ENCODE measurements at places on chromosomes 6 and 20.
A peak's percentile ranks its signal among the peaks of the same experiment; 100 is the strongest.

GRCh38 chr6:27684264-27685211, 211.6 kb upstream of the ZNF184 start:
- DNase-seq: peak; percentile 20

DNA sequence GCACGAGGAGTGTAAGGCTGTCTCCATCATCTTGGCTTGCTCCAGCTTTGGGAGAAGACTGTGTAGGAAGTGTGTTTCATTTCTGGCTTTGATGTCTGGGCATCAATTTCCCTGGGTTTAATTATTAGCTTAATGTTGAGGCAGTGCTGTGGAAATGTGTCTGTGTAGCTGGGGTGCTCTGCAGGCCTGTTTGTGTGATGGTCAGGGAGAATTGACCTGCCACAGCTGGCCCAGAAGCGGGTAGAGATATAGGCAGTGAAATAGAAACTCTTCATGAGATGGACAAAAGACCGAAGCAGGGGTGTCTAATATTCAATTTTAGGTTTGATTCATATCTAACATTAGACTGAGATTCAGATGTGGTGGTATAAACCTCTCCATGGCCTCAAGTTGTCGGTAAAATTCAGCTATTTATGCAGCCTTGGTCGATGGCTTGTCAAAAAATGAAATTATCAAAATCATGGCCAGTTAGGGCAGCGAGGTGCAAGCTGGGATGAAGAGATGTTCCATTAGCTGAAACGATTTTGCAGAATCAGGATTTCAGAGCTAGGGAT, 95.3 kb upstream of the SNX9 start:
- no peak for DNase-seq

DNA sequence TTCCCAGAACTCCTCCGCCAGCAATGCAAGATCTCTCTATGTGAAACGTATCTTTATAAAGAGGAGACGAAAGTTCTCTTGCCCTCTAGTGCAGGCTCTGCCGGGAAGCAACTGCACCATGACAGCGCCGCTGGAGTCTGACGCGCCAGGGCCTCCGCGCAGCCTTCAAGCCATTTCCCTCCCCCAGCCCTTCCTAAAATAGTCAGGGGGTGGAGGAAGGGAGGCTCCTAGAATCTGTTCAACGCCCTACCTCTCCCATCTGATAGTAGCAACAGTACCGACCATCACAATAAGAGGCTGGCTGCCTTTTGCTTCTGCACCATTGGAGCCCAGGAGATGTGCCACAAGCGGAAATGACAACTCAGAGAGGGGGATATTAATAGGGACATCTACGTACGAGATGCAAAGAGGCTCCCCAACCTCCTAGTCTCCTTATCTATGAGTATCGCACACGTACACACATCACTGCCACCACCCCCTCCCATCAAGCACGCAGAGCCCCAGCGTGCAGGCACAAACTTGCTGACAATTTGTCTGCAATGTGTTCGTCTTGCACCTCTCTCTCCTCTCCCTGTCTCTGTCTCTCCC, 1.0 kb downstream of the SYNE1 start:
- DNase-seq: peak; percentile 27

DNA sequence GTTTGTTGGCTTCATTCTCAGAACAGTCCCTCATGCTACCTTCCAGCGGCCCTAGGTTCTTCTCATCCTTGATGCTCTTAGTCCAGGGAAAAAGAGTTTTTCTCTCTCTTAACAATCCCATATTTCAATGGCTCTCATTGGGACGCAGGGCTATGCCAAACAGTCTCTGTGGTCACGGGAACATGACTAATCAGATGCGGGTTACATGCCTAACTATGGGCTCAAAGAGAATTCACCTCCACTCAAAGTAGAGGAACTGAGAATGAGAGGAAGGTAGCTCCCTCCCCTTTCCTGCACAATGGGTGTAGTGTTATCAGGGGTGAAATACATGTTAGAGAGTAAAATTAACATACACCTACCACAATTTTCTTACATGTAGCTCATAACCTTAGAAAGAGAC, 18.1 kb upstream of the ATRN start:
- DNase-seq: no peak

DNA sequence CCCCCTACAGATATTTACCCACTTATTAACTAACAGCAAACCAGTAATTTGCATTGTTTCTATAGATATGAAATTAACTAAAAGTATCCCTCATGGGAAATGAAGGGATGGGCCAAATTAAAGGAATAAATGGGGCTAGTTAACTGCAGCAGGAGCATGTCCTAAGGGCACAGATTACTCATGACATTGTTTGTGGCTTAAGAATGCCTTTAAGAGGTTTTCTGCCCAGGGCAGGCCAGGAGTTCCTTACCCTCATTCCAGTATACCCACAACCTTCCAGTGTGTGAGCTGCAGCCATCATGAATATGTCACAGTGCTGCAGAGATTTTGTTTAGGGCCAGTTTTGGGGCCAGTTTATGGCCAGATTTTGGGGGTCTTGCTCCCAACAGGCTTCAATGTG, 1101.9 kb downstream of the PRIM2 start:
- no peak for DNase-seq

GRCh38 chr6:169779896-169780295, 28.5 kb downstream of the ERMARD start:
- DNase-seq: no peak

GRCh38 chr6:5619249-5619648, 357.9 kb downstream of the FARS2 start:
- DNase-seq: no peak

DNA sequence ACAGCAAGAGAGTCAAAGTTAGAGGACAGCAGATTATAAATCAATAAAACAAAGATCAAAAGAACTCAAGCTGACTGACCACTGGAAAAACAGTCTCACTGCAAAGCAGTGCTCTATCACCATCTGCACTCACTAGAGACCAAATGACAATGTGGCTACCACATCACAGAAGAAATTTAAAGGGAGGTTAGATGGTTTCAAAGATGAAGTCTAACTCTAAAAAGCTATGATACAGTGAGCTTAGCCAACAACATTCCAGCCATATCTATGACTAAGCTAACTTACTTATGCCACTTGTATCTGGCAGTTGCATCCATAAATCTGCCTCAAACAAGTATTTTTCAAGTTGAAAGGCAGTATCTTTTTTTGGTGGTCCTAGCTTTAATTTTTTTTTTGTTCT, 68.6 kb downstream of the ARHGAP18 start:
- DNase-seq: no peak

- no peak for DNase-seq
These were observed 808.1 kb downstream of the MAFB start for GRCh38 chr20:39880890-39881289.

DNA sequence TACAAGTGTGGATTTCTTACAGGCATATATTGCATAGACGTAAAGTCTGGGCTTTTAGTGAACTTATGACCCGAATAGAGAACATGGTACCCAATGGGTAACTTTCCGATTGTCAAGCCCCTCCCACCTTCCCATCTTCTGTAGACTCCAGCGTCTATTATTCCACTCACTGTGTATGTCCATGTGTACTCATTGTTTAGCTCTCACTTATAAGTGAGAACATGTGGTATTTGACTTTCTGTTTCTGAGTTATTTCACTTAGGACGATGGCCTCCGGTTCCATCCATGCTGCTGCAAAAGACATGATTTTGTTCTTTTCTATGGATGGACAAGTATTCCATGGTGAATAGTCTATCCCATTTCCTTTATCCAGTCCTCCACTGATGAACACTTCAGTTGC, 306.4 kb downstream of the CD83 start:
- DNase-seq: no peak

- DNase-seq: no peak
These were observed 19.1 kb downstream of the TAB2 start for GRCh38 chr6:149336609-149336928.

DNA sequence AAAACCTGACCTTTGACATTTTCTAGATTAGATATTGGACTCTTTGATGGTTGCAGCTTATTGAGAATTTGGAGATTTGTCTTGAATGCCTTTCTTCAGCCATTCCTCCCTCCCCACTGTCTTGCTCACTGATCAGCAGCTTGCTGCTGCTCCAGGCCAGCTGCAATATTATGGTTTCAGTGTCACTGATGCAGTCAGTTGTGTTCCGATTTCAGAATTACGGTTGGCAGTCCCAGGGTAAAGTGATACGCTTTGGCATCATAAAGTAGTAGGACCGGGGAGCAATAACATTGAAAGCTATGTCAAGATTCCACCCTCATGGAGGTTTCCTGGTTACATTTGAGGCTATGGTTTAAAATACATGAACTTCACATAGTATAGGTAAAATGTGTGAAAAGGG, 152.6 kb downstream of the BCKDHB start:
- DNase-seq: no peak

- no peak for DNase-seq
These were observed 141.4 kb upstream of the PTPN1 start for GRCh38 chr20:50368813-50369224.
